ENCODE measurements at places on chromosomes 2 and 18.

DNA sequence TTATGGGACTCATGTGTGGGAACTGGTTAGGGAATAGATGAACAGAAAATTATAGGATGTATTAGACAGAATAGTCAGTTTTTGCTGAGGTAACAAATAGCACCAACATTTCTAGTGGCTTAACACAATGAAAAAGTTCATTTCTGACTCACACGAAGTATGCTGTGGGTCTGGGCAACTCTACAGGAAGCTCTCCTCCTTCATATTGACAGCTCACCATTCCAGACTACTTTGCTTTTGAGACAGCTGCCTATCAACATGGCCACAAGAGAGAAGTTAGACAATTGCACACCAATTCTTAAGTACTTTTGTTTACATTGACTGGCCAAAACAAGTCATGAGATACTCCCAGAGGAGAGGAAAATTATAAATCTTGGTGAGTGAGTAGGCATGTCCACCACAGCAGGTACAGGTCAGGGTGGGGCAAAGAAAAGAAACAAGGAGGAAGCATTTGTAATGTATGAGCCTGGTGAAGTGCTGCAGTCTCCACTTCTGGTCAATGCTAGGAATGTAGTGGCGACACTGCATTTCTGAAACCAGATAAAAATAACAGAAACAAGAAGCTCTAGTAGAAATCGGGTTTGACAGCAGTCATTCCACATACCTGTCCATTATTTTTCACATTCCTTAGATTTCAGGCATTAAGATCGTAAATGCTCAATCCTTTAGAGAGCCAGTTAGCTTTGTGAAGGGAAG is 141.6 kb downstream of the ICOS start:
- DNase-seq: no peak

DNA sequence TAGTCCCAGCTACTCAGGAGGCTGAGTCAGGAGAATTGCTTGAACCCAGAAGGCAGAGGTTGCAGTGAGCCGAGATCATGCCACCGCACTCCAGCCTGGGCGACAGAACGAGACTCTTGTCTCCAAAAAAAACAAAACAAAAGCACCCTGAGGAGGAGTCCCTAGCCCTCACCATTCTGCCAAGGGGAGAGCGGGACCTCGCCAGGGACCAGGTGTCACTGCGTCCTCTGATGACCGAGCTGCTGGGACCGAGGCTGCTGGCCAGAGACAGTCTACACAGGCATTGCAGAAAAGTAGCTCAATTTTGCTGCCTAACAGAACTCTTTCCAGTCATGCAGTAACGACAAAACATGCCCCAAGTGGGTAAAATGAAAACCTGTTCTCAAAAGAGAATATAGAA is 18.4 kb downstream of the NCK2 start:
- no peak for DNase-seq

GRCh38 chr2:62688771-62689170 is 16.7 kb upstream of the EHBP1 start:
- no peak for DNase-seq

- no peak for DNase-seq
These were observed 22.1 kb downstream of the IKZF2 start for GRCh38 chr2:213129311-213129710.

DNA sequence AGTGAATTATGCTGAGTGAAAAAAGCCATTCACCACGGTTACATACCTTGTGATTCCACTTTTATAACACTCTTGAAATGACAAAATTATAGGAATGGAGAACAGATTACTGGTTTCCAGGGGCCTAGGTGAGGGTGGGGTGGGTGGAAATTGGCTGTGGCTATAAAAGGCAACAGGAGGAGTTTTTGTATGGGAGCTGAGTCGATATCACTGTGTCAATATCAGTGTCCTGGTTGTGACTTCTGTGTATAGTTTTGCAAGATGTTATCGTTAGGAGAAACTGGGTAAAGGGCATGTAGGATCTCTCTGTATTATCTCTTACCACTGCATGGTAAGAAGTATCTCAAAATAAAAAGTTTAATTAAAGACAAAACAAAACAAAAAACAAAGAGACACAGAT is 84.3 kb downstream of the EDAR start:
- no peak for DNase-seq

- no peak for DNase-seq
These were observed 51.7 kb upstream of the CCDC85A start for GRCh38 chr2:56132138-56132537.

DNA sequence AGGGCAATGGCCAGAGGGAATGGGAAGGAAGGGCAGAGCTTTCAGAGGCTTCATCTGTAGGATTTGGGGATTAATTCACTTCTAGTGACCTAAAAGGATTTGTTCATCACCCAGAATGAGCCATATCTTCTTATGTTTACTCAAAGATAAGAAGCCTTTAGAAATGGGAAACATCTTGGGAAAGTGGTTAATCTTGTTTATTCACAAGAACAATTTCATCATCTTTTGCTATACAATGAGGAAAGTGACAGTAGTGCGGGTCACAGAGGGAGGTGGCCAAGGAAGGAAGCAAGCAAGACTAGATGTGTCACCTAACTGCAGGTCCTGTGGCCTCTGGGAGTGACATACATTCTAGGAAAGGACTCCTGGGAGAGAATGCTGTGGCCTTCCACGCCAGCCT is 140.4 kb upstream of the ALPP start:
- no peak for DNase-seq

DNA sequence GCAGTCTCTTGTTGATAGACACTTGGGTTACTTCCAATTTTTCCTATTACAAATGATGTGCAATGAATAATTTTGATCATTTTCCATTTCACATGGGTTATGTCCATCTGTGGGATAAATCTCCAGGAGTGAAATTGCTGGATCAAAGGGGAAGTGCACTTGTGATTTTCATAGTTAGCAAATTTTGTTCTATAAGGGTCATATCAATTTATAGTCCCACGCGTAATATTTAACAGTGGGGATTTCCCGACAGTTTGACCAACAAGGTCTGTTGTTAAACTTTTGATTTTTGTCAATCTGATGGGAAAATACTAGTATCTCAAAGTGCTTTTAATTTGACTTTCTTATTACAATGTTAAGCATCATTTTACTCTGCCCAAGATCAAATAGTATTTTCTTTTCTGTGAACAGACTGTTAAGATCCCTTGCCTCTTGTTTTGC is 8.3 kb downstream of the IL1B start:
- DNase-seq: no peak

DNA sequence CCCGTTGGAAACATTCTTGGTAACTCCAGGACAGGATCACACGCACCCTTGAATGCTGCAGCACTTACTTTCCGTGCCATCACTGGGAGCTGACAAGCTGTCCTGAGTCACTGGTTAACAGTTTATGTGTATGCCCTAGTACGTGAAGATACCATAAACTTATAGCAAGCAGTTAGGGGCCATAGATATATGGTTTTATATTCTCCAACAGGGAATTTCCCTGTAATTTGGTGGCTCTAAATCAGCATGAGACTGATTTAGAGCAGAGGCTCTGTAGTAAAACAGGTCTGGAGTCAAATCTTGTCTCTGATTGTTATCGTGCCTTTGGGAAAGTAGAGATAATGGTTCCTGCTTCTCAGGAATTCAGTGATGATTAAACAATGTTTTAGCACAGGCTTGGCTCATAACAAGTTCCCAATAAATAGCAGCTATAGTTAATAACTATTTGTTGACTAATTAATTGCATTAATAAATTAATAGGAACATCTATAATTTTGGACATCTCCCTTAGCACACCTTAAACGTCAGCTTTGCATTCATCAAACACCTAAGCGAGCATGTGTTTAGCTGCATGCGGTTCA is 215.2 kb downstream of the VAPA start:
- DNase-seq: no peak

DNA sequence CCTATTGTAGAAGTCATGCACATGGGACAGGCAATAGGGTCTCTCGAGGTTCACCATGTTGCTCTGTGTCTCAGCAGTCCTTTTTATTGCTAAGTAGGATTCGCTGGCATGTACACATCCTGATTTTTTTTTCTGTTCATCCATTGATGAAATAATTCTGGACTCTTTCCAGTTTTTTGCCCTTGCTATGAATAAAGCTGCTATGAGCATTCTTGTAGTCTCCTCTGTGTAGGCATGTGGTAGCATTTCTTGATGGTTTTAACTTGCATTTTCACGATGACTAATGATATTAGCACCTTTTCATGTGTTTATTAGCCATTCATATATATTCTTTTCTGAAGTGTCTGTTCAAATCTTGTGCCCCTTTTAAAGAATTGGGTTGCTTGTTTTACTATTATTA is 65.8 kb upstream of the EDAR start:
- DNase-seq: no peak

DNA sequence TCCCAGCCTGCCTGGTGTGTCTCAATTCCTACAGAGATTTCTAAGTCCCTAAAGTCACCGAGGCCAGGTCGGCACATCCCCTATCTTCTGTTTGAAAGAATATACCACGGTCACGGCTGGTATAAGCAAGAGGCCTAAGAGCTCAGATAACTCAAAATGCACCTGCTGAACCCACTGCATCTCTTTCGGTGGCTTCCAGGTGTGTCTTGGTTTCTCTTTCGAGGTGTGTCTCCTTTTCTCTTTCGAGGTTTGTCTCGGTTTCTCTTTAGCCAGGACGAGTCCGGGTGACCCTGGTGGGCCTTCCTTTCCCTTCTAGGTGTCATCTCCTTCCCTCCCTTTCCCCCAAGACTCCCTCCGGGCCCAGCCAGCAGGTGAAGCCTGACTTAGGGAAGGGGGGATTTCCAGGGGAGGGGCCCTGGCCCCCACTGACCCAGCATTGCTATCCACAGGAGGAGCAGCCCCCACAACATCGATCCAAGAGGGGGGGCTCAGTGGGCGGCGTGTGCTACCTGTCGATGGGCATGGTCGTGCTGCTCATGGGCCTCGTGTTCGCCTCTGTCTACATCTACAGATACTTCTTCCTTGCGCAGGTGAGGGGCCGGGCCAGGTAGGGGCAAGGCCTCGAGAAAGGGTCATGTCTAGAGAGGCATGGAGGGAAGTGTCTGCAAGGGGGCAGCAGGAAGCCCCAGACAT is 8.4 kb downstream of the ITM2C start:
- DNase-seq: no peak

DNA sequence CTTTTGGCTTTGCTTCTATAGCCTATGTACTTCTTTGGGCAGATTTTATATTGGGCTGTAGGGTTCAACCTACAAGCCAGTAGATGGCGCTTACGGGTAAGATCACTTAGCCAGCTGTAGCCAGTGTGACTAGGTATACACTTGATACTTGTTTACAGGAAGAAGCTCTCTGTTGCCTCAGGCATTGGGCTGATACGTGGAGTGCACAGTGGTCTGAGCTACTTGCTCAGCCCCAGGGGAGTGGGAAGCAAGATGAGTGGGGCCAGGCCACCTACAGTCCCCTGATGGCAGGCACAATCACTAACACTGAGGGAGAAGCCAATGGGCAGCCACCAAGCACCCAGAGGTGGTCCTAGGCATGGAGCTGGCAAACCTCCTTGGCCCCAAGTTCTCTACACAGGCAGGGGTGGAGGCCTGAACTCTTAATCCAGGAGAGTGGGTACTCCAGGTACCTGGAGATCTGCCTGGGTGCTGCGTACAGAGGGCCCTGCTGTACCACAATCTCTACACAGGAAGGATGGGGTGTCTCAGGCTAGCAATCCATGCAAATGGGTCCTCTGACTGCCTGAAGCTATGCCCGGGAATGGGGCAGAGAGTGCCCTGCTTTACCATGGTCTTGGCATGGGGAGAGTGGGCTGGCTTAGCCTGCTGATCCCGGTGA is 122.2 kb downstream of the NCOA1 start:
- DNase-seq: peak; percentile 53

DNA sequence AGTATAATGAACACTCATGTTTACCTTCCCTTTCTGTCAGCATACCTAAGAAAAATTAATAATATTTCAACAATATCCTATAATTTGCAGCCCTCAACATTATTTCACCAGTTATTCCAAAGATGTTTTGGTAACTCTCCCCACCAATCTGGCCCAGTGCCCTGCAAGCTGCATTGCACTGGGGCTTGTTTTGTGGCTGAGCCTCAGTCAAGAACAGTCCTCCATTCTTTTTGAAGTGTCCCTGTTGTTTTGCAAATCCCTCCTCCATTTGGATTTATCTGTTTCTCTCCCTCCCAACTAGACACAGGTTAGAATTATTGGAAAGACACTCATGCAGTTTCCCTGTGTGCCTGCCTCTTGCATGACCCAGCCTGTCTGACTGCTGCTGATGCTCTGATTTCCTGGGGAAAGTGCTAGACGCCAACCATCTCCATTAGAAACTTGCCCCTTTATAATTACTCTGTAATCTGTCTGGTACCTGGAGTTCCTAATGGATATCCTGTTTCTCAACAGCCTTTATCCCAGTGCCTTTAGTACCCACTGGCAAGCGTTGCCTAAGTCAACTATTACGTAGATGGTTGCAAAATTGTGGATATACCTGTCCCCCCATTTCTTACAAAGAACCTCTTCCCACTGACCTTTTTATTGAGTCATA is 60.2 kb downstream of the EIF5B start:
- no peak for DNase-seq

DNA sequence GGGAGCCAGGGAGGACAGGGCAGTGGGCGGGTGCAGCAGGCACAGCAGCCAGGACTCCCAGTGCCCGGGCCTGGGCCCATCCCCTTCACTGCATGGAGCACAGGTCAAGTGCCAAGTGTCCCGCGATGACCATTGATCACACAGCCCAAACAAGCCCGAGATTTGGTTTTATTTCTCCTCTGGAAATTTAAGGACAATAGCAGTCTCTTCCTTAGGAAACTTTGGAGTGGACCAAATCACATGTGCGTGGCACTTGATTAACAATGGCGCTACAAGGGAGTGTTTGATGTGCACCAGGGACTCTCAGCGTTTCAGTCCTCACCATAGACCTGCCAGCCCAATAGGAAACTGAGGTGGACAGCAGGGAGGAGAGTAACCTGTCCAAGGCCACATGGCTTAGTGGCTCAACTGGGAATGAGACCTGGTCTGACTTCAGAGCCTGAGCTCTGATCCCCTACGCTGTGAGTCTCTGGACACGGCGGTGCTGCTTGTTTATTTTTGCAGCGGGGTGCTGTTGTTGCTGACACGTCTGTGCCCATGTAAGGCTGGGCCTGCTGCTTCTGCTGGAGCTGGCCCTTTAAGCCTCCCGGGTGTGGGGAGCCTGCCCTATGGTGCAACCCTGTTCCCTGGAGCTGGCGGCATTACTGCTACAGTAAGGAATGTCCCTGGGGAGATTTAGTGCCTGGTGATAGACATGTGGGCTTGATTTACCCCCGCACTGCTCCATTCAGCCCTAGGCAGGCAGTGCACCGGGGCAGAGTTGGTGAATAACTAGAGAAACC is 194.2 kb downstream of the INHBB start:
- DNase-seq: no peak
